ENCODE measurements at places on chromosomes 12 and 14.
A peak's percentile ranks its signal among the peaks of the same experiment; 100 is the strongest.

DNA sequence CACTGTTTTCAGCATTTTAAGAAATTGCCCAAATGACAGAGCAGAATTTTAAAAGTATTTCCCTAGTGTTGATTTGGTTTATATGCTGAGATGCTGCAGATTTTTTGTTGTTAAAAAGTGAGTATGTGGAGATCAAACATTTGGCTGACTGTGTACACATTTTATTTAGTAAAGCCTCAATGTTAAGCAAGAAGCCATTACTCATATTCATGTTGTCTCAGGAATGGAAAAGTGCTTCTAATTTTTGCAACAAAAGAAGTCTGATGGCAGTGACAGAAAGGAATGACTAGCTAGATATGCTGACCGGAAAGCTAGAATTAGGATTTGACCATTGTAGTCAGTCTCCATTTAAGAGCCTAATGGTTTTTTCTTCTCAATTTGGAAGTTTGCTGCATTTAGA lies 22.5 kb downstream of the SLC38A6 start:
- no peak for DNase-seq

DNA sequence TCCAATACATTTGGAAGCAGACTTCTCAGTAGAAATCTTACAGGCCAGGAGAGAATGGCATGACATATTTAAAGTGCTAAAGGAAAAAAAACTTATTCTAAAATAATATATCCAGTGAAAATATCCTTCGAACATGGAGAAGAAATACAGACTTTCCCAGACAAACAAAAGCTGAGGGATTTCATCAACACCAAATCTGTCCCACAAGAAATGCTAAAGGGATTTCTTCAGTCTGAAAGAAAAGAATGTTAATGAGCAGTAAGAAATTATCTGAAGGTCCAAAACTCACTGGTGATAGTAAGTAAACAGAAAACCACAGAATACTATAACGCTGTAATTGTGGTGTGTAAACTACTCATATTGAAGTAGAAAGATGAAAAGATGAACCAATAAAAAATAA lies 103.9 kb downstream of the INSM2 start:
- no peak for DNase-seq

- no peak for DNase-seq
Measured at GRCh38 chr12:4780641-4781611, 60.7 kb downstream of the GALNT8 start.

GRCh38 chr14:65879248-65880009 lies 466.9 kb downstream of the FUT8 start:
- no peak for DNase-seq

DNA sequence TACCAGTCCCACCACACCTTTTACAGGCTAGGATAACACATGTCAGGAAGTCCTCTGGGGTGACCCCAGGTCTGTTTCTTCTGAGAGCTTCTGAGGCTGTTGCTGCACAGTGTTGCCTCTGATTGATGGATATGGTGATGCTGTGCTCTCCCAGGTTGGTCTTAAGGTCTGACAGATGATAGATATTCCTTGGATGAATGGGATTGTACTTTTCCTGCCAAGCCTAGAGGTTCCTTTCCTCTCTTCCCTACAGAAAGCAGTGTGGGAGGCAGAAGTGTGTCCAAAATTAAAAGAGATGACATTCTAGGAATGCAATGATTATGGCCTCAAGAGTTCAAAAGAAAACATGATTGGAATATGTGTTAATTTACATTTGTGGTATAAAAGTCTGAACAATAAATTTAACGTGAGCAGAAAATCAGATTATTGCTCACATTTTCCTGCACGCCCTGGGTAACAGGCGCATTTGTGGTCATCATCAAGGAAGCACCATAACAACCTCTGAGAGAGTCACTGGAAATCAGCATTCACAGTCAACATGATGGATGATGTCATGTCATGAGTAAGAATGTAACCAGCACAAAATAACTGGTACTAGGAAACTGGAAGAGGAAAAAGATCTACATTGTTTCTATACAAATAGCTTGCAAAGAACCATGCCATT lies 73.7 kb downstream of the BBS10 start:
- DNase-seq, result no peak

GRCh38 chr12:90004319-90005074 lies 295.9 kb upstream of the ATP2B1 start:
- no peak for DNase-seq

- no peak for DNase-seq
Measured at GRCh38 chr12:22631863-22632463, 7.0 kb downstream of the ETNK1 start.

GRCh38 chr14:106276326-106277267 lies 750.2 kb downstream of the TMEM121 start:
- DNase-seq, result no peak

- no peak for DNase-seq
Measured at GRCh38 chr14:32121536-32121935, 44.4 kb downstream of the ARHGAP5 start.

- no peak for DNase-seq
Measured at GRCh38 chr12:82942991-82943401, 256.3 kb downstream of the TMTC2 start.

- no peak for DNase-seq
Measured at GRCh38 chr12:53575502-53576249, 50.5 kb downstream of the ATF7 start.

DNA sequence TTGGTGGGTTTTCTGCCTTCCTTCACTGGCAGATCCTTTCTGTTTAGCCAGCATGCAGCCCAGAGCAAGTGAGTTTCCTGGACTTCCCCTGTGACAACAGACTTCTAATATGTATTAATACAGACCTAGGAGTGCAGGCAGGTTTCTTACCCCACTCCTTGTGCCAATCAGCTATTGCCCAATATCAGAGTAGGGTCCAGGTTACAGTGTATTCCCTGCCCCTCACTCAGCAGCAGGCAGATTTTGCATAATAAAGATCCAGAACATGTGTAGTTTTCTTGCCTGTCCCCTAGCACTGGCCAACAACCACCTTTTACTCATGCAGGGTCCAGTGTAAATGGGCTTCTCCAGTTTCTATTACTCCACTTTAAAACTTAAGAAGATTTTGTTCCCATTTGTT lies 4.7 kb upstream of the SMIM10L1 start:
- DNase-seq, result no peak

GRCh38 chr14:92794547-92794941 lies 439 bp downstream of the GOLGA5 start:
- DNase-seq, result no peak

GRCh38 chr12:15700595-15700994 lies 88.6 kb downstream of the EPS8 start:
- no peak for DNase-seq

- no peak for DNase-seq
Measured at GRCh38 chr14:96713426-96713825, 83.8 kb upstream of the VRK1 start.

- DNase-seq, result no peak
Measured at GRCh38 chr14:69017706-69018105, 38.6 kb upstream of the ACTN1 start.

GRCh38 chr12:125269276-125269675 lies 204.0 kb downstream of the AACS start:
- DNase-seq, result no peak

- no peak for DNase-seq
Measured at GRCh38 chr14:99262977-99263448, 9.0 kb downstream of the BCL11B start.

DNA sequence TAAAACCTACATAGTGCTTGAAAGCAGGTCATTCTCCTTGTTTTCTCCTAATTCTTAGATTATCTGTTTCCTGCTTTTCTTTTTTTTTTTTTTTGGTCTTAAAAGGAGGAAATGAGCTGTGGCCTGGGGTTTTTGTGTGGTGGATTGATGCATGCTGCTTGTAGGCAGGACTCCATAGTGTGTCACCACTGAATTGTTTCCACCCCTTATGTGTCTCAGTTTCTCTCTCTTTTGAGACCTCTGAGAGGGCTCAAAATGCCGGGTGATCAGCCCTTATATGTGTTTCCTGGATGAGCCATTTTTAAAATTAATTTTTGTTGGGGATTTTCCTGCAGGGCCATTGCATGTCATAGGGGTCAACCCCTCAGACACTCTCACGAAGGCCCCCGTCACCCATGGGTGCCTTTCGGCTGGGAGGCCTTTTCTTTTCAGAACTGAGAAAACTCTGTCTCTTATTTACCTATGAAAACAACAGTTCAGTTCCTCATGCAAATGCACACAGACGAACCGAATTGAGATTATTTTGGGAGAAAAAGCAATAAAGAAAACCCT lies 32.0 kb upstream of the LRRK2 start:
- no peak for DNase-seq

DNA sequence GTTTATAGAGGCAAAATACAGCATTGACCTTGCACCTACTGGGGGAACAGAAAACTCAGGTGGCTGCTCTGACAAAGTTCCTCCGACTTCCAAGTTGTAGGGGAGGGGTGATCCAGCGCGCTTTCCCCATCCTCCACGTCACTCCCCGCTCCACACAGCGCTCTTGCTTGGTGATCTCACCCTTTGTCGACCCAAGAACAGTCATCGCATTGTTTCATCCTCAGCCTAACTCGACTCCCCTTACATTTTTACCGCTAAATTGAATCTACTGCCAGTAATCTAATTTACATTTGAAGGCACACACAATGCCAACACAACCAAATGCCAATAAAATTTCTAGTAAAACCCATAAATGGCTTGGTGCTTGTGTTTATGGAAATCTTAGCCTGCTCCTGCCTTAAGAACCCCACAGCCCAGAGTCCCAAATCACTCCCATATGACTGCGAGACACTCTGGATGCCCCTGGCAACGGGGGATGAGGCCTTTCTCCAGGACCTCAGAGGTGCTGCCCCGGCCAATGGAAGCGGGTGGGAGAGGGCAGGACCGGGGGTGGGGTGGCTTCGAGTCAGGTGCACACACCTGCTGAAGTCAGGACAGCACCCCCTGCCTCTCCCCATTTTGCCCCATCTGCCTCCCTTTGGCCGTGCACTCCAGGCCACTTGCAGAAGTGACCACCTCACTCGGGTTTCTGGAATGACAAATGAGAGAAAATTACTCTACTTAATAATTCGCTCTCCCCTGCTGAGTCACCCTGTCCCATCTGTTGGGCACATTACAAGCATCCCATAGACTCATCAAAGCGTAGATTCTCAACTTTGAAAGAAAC lies 98.2 kb upstream of the GSC start:
- DNase-seq, result no peak

DNA sequence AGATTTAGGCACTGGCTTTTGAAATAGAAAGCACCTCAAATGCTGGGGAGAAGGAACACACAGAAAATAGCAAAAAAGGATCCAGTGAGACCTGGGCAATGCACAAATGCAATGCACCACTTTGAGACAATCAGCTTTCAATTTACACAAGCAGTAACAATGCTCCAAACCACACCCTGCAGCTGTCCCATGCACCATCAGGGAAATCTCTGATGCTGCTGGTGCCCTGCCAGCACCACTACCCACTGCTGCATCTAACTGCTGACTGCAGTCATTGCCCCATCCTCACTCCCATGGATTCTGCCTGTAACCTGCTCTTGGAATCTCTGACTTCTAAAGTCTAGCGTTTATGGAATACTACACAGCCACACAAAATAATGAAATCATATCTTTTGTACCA lies 21.0 kb upstream of the HMGA2 start:
- DNase-seq, result no peak

GRCh38 chr12:44029194-44029593 lies 193.3 kb downstream of the TMEM117 start:
- no peak for DNase-seq

- DNase-seq, result no peak
Measured at GRCh38 chr14:105097794-105098127, 32.5 kb upstream of the GPR132 start.

GRCh38 chr12:87935216-87935615 lies 94.0 kb downstream of the C12orf50 start:
- no peak for DNase-seq

GRCh38 chr14:68688872-68689371 lies 103.9 kb downstream of the ZFP36L1 start:
- peak; percentile 32 for DNase-seq

- peak; percentile 51 for DNase-seq
Measured at GRCh38 chr12:6828781-6829535, 751 bp downstream of the P3H3 start.

DNA sequence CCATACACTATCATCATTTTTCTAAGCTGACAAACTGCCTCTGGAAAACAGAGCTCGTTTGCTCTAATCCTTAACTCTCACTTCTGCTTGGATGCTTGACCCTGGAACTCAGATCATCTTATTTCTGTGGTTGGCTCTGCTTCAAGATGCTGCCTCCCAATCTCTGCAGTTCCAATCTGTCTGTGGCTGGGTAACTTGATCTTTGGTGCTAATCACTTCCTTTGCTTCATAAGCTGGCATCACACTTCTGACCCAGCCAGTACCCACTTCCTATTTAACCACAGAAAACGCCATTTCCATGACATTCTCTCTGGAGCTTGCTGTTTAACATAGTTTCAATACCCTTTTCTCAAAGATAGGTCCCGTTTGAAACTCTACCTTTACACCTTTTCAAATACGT lies 254.2 kb downstream of the ACSS3 start:
- no peak for DNase-seq

DNA sequence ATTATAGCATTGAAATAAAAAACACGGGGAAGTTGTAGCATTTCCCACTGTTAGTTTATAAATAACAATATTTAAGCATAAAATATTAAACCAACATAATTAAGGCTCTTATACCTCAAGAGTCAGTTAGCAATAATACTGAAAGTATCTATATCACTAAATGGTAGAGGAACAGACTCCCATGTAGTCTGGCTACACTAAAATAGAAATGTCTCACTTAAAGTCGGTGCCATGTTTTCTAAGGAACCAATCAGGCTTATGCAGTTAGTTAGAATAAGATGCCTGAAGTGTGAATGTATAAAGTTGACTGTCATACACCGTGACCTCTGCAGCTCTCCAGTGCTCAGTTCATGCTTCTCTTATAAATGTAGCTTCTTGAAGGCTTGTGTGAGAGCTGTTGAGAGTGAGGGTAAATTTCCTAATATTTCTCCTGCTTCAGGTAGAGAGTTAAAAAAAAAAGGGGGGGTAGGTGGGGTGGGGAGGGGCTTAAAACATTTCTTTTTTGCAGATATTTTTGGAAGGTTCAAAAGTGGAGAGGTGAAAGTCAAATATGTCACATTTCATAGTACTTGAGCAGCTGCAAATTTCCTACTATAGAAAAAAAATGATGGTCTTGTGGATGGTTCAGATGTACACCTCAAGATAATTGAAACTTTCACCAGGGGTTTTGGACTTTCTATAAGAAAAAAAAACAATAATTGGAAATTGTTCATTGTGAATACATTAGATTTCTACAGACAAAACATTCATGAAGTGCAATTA lies 64.5 kb downstream of the PTCSC3 start:
- DNase-seq, result no peak

GRCh38 chr12:49893753-49894750 lies 9.6 kb downstream of the FAIM2 start:
- DNase-seq, result no peak

GRCh38 chr14:104131968-104132732 lies 6.2 kb upstream of the KIF26A start:
- DNase-seq, result peak; percentile 0

- no peak for DNase-seq
Measured at GRCh38 chr14:33229269-33229929, 290.7 kb downstream of the NPAS3 start.

GRCh38 chr12:116498471-116498870 lies 60.7 kb upstream of the MAP1LC3B2 start:
- DNase-seq, result no peak

- no peak for DNase-seq
Measured at GRCh38 chr12:7206691-7207090, 17.2 kb downstream of the PEX5 start.

GRCh38 chr12:106985479-106985878 lies 1.5 kb downstream of the MTERF2 start:
- no peak for DNase-seq

- DNase-seq, result no peak
Measured at GRCh38 chr12:100229036-100229635, 28.5 kb downstream of the ACTR6 start.

GRCh38 chr12:110540048-110540447 lies 37.9 kb downstream of the RAD9B start:
- no peak for DNase-seq
